MCF 10A (cell line): ENCODE measurements at places on chromosomes 6 and 20. TPM values are rescaled to one million over a fixed set of nuclear protein-coding genes. Genes with fewer than 3 reads are reported as not detected.

DNA sequence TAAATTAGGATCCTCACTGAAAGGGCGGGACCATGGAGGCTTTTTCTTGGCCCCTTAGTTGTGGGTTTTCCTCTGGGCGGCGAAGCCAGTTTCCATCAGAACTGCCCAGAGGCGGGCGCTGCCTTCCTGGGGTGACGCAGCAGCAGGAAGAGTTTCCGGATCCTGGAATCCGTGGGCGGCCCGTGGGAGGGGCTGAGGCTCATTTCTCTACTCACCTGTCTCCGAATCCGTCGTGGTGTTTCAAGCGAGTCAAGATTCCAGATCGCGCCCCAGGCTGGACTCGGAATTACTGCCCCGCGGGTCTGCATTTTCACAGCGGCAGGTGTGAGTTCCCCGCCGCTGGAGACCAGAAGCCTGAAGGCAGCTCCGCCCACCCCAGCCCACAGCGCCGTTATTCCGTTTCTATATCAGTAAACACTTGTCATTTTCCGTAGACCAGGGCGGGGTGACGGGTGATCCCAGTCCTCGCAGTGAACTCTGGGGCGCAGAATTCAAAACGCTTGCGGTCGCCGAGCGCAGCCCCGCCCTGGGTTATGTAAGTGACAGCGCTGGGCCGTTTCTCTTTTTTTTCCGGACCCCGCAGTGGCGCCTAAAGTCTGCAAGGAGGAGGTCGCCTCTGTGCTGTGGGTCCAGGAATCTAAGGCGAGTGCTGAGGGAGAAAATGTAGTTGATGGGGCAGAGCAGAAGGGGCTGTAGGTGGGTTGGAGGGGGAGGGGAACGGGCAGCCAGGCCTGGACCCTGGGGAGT lies 27.2 kb upstream of the POU5F1 start:
- peak; percentile 91 for DNase-seq

- no peak for DNase-seq
These were observed 284.5 kb downstream of the ADGRB3 start for GRCh38 chr6:68919537-68919936.

- peak; percentile 76 for DNase-seq
These were observed 193.6 kb downstream of the EDN1 start for GRCh38 chr6:12483712-12484111.

- DNase-seq, result no peak
These were observed 42.4 kb downstream of the RIPOR2 start for GRCh38 chr6:24893342-24893850.

- DNase-seq, result no peak
These were observed 5.8 kb downstream of the TM9SF4 start for GRCh38 chr20:32115211-32115767.

- no peak for DNase-seq
These were observed 42.9 kb downstream of the AFG1L start for GRCh38 chr6:108337721-108338120.

CRISP2 gene
- total RNA-seq, result not detected in 2 replicates

PPIL6 gene
- 3.9 and 6.5 TPM in 2 replicates for total RNA-seq

DNA sequence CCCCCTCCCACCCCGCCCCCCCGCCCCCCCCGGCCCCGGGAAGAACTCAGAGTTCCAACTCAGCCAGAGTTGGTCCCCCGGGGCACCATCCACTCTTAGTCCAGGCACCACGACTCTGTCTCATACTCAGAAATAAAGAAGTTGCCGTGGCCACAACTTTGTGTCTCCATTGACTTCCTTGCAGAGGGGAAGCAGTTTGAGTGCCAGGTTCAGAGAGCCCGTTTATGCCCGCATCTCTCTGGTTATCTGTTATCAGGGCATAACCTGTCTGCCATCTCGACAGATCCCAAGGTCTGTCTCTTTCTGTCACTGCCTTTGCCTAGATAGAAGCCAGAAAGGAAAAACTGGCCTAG lies 605 bp downstream of the CDC5L start:
- DNase-seq, result no peak

GRCh38 chr6:47132724-47133123 lies 90.6 kb upstream of the ADGRF1 start:
- DNase-seq, result no peak

DNA sequence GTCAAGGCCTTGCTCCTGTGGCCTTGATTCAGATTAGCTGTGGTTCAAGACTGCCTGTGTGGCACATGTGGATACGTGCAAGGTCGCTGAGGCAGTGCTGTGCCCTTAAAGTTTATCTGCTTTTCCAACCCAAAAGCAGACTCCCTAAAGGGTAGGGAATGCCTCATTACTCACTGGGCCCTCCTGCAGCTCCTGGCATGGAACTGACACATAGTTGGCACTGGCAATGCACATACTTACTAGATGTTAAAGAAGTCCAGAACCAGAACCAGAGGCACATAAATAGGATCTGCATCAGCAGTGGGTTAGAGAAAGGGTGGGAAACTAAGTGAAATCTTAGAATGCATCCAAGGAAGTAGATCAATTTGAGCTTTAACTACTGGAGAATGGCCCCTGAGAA lies 90.6 kb upstream of the MLN start:
- no peak for DNase-seq

GRCh38 chr20:17635332-17636244 lies 46.5 kb downstream of the RRBP1 start:
- no peak for DNase-seq

HLA-DPA1 gene
- total RNA-seq, result not detected in 2 replicates

DNA sequence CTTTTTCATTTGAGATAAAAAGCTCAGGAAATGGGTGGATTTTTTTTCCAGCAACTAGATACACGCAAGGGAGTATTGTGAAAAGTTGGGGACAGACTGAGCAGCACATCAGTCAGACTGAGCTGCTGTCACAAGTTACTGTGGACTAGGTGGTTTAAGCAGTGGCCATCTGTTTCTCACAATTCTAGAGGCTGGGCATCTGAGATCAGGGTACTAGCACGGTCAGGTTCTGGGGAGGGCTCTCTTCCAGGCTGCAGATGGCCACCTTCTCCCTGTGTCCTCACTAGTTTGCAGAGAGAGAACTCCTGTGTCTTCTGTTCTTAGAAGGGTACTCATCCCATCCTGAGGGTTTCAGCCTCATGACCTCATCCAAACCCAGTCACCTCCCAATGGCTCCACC lies 178.3 kb downstream of the SYNDIG1 start:
- no peak for DNase-seq

PRICKLE4 gene
- total RNA-seq, result 0.93 and 1.5 TPM in 2 replicates

- DNase-seq, result no peak
These were observed 6.7 kb upstream of the NEU1 start for GRCh38 chr6:31869343-31869742.

- DNase-seq, result no peak
These were observed 51.4 kb downstream of the KDM1B start for GRCh38 chr6:18206591-18206990.

GMPR gene
- total RNA-seq, result 1.9 and 3.0 TPM in 2 replicates

PRSS35 gene
- not detected in 2 replicates for total RNA-seq
